ENCODE measurements at places on chromosomes 4 and X.

- no peak for DNase-seq
Observed at GRCh38 chr4:27181693-27182092, 321.1 kb downstream of the STIM2 start.

DNA sequence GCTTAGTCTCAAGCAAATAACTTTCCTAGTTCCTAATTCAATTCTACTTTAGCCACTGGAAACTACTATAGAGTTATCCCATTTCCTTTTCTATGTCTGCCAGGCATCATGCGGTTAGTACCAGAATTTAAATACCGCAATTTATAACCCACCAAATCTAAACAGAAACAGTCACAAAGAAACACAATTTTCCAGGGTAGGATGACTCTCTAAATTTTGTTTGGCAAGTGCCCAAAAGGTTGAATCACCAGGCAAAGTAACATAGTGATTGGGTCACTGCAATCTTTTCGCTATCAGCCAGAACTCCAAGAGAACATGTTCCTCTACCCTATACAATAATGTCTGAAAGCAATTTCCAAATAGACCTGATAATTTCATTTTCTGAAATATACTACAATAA is 240.2 kb upstream of the GRIA3 start:
- peak; percentile 32 for DNase-seq

DNA sequence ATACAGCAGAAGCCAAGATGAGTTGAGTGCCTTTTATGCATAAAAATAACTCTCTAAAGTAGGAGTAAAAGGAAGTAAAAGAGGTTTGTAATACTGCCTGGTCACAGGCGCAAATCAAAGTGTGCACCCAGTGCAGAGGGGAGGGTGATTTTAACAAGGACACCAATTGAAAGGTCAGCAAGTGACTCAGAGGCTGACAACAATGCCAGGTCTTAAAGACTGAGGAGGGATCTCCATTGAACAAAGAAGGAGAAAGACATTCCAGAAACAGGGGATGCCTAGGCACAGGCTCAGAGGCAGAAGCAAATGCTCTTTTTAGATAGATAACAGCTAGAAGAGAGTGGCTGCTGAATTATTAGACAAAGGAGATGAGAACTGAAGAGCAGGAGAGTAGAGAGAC is 297.4 kb upstream of the VCX start:
- DNase-seq: no peak

- peak; percentile 93 for DNase-seq
Observed at GRCh38 chrX:13669246-13669737, 16.4 kb downstream of the TCEANC start.

DNA sequence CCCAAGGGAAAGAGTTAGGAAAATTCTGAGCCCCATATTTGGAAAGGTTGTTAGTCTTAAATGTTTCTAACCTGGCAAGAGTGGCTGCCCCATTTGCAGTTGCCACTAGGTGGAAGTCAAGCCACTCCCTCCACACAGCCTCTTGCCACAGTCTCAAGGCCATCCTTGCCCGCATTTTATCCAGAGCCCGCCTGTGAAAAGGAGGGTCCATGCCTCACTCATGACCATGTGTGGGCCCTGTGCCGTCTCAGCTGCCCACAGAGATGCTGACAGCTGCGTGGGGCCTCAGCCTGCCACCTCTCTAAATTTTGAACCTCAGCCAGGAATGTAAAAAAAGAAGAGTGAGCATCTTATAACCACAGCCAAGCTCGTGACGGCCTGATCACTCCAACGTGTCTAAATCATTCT is 201.5 kb upstream of the FAM241A start:
- DNase-seq: peak; percentile 63

All from fibroblast of skin of right biceps (primary cell).